ENCODE measurements at places on chromosomes 5 and 9.
A peak's percentile ranks its signal among the peaks of the same experiment; 100 is the strongest.

- DNase-seq, result no peak
Observed at GRCh38 chr9:17757816-17758215, 178.9 kb downstream of the SH3GL2 start.

- DNase-seq, result peak; percentile 65
Observed at GRCh38 chr5:16934123-16934522, 2.0 kb downstream of the MYO10 start.

DNA sequence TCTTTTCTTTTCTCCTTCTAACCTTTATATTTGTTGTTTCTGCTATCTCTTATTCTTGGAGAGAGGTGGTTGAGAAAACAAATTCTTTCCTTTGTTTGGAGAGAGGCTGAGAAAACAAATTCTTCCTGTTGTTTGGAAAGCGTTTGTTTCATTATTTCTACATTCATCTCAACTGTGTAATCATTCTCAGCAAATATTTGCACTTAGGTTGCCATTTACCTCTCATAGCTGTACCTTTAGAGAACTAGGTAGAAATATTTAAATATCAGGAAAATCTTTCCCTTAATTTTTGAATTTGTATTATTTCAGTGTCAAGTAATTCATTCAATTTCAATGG, 1824.4 kb upstream of the CDH9 start:
- no peak for DNase-seq

DNA sequence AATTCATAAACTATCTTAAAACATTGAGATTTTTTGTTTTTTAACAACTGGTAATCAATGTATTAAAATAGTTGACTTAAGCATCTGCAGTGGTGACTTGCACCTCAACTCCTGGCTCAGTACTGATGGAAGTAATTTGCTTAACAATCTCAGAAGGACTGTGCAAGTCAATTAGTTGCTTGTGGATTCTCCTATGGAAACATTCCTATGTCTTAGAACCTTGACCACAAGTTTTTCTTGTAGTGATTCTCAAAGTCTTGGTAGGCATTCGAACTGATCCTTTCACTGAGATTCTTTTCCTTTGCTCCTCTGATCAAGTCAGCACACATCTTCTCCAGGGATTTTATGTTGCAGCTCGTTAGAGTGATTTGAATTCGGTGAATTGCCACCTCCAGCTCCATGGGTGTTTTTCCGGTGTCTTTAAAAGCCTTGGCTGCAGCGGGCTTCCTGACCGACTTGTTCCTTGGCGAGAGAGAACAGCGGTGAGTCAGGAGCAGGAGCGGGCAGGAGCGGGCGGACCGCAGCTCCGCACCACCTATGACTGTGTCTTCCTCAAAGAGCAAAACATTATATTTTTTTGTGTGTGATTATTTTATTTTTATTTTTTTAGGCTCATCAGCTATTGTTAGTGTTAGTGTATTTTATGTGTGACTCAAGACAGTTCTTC, 21.1 kb downstream of the HMGXB3 start:
- no peak for DNase-seq

DNA sequence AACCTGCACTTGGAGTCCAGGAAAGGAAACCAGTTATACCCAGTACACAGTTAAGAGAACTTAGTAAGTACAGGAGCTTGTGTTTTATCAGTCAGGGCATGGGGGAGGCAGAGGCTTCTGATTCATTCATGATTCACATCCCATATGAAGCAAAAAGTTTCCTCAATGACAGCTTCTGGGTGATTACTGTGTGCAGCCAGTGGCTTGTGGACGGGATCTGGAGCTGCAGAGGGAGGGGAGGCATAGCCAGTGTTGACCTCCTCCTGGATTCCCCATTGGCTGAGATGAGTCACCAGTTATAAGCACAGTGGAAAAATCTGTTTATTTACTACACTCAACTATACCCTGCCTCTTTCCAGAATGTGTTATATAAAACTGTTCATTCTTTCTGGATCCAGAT, 17.7 kb downstream of the IL31RA start:
- peak; percentile 75 for DNase-seq

DNA sequence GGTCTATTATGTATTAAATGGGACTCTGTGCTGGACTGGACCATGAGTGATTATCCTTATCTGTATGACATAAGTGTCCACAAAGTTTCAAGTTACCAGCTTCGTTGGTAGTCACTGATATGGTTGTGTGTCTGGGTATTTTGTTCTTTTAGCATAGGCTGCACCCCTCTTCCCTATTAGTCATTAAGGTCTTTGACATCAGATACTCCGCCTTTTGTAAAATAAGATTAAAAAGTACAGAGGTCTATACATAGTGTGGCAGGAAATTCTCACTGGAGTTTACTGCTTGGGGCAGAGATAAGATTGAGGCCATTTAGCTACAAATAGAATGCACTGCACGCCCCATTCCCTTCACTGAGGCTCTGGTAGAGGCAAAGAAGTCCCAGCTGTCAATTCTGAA, 99.4 kb downstream of the TMEM215 start:
- no peak for DNase-seq

DNA sequence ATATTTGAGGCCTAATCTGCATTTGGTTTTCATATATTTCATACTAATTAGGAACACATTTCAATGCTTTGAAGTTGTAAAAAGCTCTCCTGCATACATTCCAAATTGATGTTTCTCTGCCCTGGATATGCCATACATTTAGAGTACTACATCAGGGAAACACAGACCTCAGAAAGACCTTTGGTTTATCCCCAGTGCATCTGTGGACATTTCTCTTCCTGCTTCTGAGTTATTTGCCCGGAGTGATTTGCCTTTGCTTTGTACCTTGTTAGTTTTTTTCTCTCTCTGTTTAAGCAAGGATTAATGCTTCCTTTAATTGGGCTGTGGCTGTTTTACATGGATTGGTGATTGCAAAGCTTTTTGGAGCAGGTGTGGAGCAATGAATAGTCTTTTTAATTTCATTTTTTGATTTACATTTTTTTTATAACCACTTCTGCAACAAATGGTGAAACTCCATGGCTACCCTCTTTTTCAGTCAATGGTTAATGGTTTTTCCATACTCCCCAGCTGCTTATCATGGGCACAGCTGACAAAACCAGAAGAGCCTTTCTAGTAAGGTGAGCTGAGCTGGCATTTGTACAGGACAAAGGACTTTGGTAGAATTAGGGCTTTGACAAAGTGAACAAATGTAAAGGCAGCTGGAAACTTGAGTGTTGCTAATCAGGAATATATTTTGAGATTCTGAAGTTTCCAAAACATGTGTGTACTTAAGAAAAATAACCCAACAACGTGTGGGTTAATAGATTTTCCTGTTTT, 54.2 kb downstream of the ZSWIM6 start:
- DNase-seq, result no peak

- no peak for DNase-seq
Observed at GRCh38 chr5:40653221-40654022, 26.3 kb upstream of the PTGER4 start.

DNA sequence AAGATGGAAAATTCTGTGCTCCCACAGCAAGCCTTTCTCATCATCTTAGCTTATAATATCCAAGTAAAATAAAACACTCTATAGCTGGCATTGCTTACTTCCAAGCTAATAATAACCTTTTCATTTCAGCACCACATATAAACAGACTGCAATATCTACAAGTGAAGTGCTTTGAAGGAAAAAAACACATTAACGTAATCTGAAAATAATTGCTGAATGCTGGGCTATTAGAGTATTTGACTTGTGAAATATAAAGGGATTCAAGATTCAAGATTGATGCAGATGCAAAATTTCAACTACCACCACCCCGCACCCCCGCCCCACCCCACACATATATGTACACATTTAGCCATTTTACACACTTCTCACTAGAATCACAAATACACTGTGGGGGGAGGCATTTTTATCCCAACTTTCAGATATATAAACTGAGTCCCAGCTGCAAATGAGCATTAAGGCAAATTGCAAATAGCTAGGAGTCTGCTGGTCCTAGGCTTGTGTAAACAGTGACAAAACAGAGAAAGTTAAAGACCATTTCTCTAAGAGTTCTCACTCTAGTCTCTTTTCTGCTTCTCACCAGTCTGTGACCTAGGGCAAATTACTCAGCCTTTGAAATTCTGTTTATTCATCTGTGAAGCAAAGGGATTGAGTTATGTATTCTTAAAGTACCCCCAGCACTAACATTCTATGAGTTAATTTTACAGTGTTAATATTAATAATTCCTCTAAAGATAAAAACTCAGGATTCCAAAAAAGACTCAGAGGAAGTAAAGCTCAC, 489.4 kb downstream of the PRELID2 start:
- no peak for DNase-seq
